ENCODE measurements at places on chromosomes 1 and 21.

- peak; percentile 30 for DNase-seq
Observed at GRCh38 chr21:37208056-37208721, 58.9 kb downstream of the VPS26C start.

GRCh38 chr1:74486036-74486435 lies 26.4 kb downstream of the LRRC53 start:
- DNase-seq: no peak

GRCh38 chr1:31787261-31787660 lies 23.1 kb upstream of the ADGRB2 start:
- no peak for DNase-seq

DNA sequence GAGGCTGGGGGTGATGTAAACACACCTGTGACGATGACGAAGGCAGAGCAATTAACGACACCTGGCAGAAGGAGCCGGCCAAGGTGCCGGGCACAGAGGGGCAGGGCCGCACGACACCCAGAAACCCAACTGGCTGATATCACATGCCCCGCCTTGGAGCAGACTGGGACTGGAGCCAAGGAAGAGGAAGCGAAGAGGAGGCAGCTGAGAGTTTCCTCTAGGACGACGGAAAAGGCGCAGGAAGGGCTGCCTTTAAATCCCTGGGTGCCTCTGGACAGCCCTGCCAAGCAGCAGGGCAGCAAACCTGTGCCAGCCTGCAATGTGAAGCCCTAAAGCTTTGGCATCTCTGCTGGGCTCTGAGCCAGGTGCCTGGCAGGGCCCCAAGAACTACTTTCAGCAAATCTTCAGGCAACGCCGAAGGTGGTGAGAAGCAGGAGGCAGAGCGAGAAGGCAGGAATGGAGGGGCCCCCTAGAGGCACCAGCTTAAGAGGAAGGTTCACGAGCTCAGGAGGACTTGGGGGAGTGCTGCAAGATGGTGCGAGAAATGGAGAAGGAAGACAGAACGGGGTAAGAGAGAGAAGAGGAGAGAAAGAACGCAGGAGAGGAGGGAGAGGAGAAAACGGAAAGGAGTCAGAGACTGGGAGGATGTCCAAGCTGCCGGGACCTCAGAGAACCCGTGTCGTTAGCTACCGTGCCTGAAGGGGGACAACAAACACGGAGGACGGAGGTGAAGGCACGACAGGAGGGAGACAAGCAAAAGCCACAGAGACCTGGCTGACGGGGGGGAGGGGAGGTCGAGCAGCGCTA lies 25.3 kb upstream of the PEF1 start:
- no peak for DNase-seq

DNA sequence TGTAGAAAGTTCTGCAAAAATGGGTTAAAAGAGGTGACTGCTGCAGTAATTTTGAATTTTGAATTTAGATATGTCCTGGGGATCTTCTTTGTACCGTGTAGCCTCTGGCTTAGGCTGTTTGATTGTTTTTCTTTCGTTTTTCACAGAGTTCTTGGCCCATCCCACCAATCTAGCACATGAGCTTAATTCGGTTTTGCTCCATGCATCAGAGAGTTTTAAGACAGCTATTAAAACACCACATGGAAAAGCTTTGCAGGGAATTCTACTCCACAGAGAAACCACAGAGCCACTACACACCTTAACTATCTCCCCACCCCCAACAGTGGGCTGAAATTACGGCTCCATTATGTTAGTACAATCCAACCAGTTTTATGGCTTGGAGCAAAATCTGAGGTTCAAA lies 25.5 kb downstream of the SPAG17 start:
- no peak for DNase-seq

GRCh38 chr1:226002667-226003501 lies 3.7 kb upstream of the SDE2 start:
- DNase-seq: peak; percentile 18

DNA sequence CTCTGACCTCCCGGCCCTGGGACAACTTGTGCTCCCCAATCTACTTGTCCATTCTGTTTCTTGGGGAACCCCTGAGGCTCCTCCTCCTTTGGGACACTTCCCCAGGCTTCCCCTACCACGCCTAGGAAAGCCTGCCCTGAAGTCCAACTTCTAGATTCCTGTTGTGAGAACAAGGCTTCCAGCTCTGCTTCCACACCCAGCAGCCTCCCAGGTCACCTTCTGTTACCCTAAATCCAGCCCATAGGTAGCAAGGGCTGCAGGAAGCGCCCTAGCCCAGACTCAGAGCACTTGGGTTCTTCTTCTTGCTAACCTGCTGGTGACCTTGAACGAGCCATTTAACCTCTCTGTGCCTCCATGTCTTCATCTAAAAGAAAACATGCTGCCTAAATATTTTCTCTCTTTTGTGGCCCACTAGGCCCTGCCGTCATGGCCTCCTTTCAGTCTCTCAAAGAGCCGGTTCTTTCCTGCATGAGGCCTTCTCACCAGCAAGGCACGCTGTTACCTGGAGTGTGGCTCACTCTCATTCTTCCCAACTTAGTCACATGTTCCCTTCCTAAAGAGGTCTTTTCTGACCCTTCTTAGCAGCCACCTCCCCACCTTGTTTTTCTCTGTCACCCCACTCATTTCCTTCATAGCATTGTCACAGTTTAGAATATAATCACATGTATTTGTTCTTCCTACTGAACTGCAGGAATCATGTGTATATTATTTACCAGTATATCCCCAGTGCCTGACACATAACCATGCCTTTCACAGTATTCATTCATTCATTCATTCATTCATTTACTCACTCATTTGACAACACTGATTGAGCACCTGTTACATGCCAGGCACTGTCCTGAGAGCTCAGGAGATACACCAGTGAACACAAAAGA lies 1.4 kb downstream of the CAPN2 start:
- DNase-seq: no peak

GRCh38 chr1:236886199-236886598 lies 91.1 kb downstream of the MTR start:
- DNase-seq: no peak

- DNase-seq: no peak
Observed at GRCh38 chr1:15452866-15453571, 3.5 kb upstream of the CELA2A start.

GRCh38 chr1:117138561-117138960 lies 17.0 kb upstream of the TRIM45 start:
- DNase-seq: no peak

GRCh38 chr1:87450136-87450535 lies 121.5 kb downstream of the LMO4 start:
- no peak for DNase-seq

DNA sequence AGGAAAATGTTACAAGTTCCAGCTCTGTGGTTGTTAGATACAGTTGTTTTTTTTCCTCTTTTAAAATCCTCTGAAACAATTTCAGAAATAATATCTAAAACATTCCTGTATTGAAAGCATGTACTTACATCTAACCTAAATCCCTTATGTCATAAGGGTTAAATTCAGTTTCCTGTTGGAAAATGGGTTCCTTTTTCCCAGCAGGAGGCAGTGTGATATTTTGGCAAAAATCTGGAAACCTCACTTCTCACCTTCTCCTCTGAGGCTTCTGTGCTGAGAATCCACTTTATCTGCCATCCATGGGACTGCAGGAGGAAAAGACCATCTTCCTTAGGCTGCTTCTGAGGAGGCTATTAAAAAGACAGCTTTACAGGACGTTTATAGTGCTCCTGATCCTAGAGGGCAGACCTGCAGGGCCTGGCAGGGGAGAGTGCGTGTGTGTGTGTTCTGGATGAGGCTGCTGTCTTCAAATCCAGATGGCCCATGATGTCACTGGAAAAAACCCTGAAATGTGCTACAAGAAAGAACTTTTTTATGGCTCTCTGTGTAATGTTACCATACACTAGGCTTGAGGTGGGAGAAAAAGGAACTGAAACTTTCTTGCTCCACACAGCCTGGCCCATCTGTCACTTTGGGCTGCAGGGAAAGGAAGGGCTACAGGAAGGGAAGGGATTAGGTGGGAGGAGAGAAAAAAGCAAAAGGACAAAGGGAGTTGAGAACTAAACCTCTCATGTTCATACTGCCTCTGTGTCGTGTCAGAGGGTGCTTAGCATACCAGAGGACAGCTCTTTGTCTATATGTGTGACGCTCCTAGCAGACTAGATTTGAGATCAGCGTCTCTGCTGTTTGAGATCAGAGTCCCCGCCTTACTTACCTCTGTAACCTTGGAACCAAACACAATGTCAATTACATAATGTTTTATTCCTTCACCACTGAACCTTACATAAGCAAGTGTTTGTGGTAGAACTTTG lies 379.2 kb upstream of the SPAG17 start:
- DNase-seq: no peak

DNA sequence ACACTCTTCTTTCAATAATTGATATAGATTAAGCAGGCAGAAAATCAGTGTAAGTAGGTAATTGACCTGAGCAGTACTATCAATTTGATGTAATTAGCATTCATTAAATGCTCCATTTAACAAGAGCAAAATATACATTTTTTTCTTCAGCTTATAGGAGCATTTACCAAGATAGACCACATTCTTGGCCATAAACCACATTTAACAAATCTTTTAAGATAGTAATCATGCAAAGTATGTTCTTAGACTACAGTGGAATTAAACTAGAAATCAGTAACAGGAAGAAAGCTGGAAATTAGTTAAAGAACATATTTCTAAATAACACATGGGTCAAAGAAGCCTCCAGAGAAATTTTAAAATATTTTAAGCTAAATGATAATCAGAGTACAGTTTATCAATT lies 8.7 kb upstream of the PRKACB start:
- DNase-seq: no peak

DNA sequence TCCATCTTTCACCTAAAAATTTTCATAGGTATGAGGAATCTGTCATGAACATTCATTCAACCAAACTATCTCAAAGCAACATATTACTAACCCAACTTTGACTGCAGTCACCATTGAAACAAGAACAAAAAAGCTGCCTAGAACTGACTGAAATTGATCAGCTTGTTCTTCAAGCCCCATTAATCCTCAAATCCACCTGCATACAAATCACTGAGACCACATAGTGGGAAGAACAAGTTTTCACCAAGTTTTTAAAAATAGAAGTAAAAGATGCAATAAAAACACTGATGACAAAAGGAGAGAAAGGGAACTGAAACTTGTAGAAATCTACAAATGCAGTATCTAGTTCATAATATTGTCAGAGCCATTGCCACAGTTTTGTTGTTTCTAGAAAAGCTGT lies 6.1 kb downstream of the SORT1 start:
- no peak for DNase-seq

- no peak for DNase-seq
Observed at GRCh38 chr1:48019714-48020315, 22.6 kb upstream of the TRABD2B start.

DNA sequence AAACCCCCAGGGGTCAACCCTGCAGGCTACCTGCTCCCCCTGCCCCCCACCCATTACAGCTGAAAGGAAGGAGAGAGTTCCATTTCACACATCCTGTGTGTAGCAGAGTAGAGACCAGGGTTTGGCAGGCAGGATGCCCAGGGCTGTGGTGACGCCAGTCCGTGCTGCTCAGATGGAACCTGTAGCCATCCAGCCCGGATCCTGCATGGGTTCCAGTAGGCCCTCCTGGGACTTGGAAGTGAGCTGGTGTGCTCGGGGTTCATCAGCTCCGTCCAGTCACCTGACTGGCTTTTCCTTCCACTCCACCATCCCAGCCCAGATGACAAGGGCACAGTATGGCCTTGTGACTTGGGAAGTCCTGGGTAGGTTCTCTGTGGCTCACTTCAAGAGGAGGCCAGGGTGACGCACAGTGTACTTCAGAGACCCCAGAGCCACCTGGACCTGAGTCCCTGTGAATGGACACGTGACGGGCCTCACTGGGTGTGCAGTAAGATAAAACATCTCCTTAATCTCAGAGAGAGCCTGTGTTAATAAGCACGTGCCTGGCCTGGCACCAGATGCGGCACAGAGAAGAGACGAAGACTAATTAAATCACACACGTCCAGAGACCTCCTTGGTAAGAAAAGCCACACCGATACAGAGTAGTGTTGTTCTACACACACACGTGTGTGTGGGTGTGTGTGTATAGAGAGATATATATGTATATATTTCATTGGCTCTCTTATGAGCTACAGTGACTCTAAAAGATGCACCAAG lies 16.0 kb downstream of the ITPKB start:
- no peak for DNase-seq

DNA sequence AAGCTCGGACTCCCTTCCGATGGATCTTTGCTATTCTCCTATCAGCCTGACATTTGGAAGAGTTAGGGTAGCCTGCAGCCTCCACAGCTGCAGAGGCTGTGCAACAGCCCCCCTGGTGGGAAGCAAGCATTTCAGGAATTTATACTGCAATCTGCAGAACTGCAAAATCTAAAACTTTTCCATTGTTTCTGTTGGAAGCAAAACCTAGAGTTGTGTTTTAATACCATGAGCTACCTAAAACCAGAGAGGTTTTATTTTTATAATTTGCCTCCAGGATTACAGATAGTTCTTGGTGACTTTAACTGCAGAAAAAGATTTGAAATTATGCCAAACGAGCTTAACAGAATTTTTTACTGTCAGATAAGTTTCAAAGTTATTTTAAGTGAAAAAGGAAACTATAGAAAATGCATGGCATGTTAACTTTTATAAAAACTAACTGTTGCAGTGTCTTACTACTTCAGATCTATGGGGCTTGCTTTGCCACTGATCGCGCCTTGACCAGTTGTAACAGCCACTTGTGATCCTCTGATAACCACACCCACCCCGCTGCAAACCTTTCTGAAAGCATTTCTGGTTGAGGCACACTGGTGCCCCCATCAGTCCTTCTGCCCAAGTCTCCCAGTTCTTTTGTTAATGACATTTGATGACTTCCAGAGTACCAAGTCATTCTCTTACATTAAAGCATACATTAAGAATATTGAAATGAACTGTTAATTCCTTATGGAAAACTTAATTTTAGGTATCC lies 64.8 kb downstream of the PRDM2 start:
- no peak for DNase-seq

GRCh38 chr1:156012051-156012817 lies 8.5 kb downstream of the SSR2 start:
- DNase-seq: no peak

- DNase-seq: no peak
Observed at GRCh38 chr1:106926803-106927582, 129.5 kb upstream of the PRMT6 start.

GRCh38 chr21:44637018-44637850 lies at the start of gene KRTAP10-10:
Gene KRTAP10-10 (plus strand): TSS chr21:44637356. CDS start chr21:44637418, 62 bp downstream.
- no peak for DNase-seq

GRCh38 chr1:195733826-195734225 lies 874.4 kb downstream of the KCNT2 start:
- no peak for DNase-seq

- no peak for DNase-seq
Observed at GRCh38 chr1:172040466-172040865, 199.2 kb downstream of the DNM3 start.

DNA sequence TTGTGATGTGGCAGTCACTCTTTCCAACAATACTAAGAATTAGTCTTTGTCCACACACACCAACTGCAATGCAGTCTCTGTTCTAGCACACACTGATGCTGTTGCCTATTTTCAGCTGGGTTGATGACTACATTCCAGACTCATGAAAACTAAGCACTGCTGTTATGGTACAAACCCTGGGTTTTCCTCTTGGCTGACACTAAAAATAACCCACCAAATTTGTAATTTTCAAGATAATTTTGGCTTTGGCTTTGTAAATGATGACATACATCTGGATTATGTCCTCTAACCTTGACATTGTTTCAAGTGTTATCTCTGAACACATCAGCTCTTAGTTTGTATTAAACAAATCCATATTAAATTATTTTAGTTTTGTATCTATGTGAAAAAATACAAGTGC lies 444.8 kb downstream of the PTPRC start:
- no peak for DNase-seq

Measured in activated CD4-positive, alpha-beta T cell treated with anti-CD3 and anti-CD28 coated beads, Interleukin-2, Interleukin-4, amounts not matched to agents 100 ng/mL and 50 ng/mL, durations not matched to agents 16 hours and 8 hours (primary cell).